ENCODE measurements at places on chromosomes 7 and 10. TPM values are rescaled to one million over a fixed set of nuclear protein-coding genes. Genes with fewer than 3 reads are reported as not detected.
A peak's percentile ranks its signal among the peaks of the same experiment; 100 is the strongest.

Gene CHAT
- 3.8 TPM for total RNA-seq

Gene LIPJ
- total RNA-seq, result not detected

DNA sequence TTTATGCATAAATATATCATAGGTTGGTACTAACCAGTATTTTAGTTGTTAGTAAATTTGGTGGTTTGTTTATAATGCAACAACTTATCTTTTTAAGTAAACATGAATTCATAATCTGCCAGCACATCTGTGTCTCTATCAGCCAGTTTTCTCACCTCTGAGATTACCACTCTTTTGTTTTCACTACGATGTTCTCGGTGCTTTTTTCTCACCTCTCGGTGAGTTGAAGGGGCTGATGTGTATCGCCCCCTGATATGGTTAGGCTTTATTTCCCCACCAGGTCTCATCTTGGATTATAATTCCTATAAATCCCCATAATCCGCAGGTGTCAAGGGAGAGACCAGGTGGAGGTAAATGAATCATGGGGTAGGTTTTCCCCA lies 114.1 kb downstream of the CAMK1D start:
- DNase-seq, result no peak

DNA sequence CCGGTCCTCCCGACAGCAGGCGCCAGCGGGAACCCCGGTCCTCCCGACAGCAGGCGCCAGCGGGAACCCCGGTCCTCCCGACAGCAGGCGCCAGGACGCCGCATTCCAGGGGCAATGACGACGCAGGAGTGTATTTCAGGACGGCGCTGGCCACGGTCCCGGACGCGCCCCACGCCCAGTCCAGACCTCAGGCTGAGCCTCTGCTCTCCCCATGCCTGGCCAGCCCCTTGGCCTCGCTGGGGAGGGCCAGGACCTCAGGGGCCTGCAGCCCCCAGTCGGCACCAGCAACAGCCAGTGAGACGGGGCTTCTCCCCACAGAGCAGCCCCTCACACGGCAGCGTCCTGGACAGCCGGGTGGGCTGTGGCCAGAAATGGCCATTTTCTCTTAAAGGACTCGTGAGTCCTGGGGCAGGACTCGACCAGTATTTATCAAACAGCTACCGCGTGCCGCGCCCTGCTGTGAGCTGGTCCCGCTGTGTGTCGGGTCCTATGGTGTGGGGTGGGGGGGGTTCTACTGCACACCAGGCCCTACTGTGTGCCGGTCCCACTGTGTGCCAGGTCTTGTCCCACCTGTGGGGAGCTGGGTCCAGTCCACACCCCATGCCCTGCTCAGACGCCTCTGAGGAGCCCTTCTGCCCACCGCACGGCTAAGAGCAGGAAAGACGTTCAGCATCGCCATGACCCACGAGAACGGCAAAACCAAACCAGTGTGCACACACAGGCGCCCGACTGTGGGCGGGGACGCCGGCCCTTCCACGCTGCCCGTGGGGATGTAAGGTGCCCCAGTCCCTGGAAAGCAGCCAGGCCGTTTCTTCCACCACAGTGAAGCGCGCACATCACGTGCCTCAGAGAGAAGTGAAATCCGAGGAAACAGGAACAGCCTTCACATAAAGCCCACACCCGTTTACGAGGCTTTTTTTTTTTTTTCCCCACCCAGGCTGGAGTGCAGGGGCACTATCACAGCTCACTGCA lies 33.3 kb downstream of the GET4 start:
- DNase-seq, result peak; percentile 75

DNA sequence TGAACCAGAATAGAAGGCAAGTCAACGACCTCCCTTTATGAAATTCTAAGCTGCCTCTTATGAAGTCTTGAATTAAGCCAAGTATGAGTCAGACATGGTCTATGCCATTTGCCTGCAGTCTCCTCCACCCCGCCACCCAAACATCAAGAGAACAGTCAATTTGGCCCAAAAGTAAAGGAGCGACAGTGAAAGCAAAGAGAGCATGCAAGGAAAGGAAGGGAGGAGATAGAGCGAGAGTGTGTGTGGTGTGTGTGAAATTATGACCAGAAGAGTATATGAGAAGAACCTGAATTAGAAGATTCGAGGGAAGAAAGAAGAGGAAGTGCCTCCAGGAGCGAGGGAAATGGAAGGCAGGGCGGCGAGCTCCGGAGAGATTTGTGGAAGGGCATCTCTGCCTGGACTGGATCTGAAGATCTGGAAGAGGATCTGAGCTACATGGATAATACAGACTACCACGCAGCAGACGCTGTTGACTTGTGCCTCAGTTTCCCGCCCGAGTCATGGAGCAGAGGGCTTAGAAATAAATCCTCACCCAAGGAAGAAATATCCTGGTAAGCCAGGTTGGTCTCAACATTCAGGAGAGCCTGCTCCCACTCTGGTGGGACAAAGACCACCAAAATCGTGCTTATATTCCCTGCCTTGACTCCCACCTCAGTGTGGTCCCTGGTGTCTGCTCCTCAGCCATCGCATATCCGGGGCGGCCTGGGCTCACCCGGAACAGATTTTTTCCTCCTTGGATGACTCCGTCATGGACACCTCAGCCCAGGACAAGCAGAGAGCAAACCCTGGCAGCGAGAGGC lies 459 bp downstream of the ZDHHC6 start:
- peak; percentile 28 for DNase-seq

All from transverse colon (tissue), 4 donors.